ENCODE measurements at places on chromosomes 5 and 9.

DNA sequence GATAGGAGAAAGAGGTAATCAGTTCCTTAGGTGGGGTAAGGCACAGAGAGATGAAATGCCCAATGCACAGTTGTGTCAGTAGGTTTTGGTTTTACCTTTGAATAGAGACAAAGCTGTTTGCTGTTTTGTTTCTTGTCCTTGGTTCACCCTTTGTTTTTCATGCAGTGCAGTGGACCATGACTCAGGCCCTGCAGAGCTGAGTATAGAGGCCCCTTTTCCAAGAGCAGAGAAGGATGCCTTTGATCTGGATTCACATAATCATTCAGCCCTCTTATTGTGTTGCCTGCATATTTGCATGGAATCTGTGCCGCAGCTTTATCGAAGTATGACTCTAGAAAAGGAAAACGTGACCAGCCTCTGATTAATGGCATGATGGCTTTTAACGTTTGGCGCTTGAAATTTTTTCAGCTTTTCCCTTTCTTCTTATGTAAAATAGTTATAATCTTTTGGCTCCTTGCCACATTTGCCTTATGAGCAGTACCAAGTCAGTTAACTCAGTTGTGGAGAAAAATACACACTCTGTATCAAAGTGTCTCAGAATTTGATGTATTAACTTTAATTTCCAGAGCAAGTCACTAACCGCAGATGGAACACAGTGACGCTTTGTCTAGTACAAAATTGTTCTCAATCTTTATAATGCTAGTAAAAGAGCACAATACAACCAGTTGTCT is 197.6 kb downstream of the KDM4C start:
- peak; percentile 9 for DNase-seq

DNA sequence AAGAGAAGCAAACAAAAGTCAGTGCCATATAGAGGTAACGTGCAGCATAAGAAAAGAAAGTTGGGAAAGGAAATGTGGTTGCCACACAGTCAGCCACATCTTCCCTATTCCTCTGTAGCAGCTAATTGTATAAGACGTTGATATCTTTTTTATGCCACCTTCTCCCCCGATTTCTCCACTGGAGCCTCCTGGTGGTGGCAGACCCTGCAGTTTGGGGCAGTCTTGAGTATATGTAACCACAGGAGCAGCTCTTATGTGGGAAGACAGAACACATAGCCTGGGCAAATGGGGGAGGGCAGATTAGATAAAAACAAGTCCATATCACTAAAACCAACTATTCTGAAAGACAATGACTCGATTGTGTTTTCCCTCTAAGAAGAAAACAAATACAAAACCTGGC is 99.7 kb downstream of the PLCXD3 start:
- DNase-seq = no peak

DNA sequence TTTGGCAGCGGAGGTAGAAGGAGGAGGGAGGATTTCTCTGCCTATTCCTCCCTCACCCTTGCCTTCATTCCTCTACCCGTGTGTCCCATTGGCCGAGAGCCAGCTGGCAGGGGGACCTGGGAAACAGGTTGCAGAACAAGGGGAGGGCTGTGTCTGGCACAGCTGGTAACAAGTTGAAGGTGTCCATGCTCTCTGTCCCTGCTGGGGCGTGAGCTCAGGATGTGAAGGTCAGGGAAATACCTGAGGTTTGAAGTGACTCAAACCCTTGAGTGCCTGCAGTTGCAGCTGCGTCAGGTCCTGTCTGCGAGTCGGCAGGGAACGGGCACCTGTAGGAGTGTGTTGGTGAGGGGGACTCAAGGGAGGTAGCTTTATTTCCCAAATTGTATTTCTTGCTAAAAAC is 16.2 kb downstream of the MIGA2 start:
- DNase-seq = no peak

- no peak for DNase-seq
These were observed 24.6 kb upstream of the NANS start for GRCh38 chr9:98031935-98032334.

- DNase-seq = no peak
These were observed 32.3 kb downstream of the ATP6V0E1 start for GRCh38 chr5:173015598-173016455.

DNA sequence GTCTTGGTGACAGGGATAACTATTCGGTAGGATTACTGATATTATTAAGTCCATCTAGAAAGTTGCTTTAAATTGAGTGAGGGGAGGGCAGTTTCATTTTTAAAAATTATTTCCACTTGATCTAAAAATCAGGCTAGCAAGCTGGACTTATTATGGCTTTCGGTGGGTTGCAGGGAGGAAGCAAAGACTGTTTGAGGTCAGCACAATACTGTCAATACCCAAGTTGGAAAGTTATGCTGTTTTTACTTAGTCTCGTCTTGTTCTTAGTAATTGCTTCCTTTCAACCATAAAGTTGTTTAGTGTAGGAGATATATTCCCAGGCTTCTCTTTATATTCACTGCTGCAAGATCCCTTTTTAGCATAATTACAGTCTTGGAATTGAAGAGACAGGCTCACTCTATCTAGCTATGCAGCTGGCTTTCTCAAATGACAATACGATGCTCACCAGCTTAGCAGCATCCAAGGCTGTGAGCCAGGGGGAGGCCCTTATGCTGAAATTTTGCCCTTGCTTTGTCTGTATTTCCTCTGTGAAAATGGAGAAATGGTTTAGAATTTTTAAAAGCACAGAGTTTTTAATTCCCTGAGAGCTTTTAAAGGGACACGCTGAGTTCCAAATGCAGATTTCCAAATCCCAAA is 68.2 kb upstream of the APC start:
- DNase-seq = no peak

GRCh38 chr5:178768371-178769260 is 38.2 kb upstream of the ZNF354A start:
- no peak for DNase-seq

GRCh38 chr5:91028499-91028956 is 354.6 kb downstream of the ARRDC3 start:
- DNase-seq = no peak

- DNase-seq = no peak
These were observed 161.3 kb upstream of the IRX2 start for GRCh38 chr5:2912741-2913140.

DNA sequence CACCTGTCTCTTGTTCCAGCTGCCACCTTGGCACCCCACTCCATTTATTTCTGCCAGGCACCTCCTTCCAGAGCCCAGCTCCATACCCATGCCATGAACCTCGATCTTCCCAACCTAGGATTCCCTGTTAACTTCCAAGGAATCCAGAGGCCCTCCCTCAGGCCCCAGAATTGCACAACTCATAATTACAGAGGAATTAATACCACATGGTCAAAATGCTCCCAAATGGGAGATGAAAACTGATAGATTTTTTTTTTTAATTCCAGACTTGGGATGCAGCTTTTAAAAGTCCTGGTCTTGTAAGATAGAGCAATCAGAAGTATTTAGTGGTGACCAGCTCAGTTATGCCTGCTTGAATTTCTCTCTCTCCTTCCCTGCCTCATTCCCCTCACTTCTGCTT is 96.2 kb upstream of the CCDC112 start:
- no peak for DNase-seq

GRCh38 chr5:26884481-26884880 is 153.9 kb downstream of the CDH9 start:
- no peak for DNase-seq

DNA sequence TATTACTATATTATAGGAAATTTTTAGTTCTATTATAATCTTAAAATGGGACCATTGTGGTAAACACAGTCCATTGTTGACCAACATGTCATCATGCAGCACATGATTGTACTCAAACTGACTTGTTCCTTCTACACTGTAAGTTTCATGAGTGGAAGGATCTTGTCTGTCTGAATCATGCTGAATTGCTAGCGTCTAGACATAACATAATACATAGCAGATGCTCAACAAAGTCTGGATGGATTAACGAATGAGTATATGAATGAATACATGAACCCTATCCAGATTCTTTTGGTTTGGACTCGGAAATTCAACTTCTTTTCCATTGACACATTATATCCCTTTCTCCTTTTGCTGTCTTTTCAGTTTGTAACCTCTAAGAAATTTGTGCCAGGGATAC is 429.2 kb upstream of the SGCD start:
- DNase-seq = no peak

DNA sequence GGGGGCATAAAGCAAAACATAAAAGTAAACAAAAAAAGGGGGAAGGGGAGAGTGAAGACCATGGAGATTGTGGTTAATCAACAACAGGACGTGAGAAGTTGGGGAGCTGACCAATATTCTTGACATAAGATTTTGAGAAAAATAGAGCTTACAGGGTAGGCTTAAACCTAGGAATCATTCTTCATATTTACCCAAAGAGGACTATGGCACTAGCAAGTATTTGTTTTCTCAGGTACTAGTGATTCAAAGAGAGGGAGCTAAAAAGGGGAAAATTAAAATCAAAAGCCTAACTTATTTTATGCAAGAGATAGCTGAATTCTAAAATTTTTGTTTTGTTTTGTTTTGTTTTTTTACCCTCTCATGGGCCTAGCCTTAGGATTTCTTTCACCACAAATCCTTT is 427.5 kb downstream of the PIK3R1 start:
- no peak for DNase-seq

GRCh38 chr9:6052293-6052919 is 37.0 kb upstream of the RANBP6 start:
- DNase-seq = no peak

DNA sequence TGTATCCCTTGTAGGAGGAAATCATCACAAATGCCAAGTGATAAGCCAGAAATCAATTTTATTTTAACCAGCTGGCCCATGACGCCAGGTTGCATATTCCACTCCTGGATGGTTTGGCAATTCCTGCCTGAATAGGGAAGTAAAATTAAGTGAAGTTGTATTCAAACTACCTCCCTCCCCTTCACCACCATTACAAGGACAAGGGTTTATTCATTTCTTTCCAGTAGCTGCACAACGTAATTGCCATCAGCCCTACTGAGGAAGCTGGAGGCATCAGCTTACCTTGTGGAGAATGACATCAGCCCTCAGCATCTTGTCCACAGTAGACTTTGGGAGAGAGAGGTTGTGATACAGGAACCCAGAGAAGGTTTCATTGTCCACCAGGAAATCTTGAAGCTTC is 66.6 kb downstream of the ABCA1 start:
- no peak for DNase-seq

DNA sequence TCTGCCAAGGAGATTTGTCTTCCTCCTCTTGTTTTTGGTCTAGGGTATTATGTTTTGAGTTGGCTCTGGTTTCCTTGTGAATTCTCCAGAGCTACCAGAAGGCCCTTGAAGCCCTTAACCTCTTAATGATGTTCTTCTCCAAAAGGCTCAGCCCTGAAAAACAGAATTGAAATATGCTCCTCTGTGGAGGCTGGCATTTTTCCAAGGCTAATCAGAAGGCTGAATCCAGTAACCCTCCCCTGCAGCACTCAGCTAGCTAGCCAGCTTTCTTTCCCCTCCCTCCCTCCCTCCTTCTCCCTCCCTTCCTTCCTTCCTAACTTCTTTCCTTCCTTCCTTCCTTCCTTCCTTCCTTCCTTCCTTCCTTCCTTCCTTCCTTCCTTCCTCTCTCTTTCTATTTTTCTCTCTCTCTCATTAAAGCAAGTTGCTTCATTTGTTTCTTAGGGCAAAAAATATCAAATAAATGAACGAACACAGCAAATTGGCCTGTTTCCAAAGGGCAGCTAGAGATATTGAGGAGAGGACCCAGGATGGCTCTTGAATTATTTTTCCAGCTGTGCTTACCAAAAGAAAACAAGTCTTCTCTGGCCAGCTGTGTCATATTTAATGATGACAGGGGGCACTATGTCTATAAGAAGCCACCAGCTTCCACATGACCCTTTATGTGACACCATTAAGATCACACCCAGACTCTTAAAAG is 38.7 kb downstream of the JAKMIP2 start:
- DNase-seq = peak; percentile 98

- DNase-seq = no peak
These were observed 87.6 kb downstream of the ANKRD55 start for GRCh38 chr5:56145511-56145910.

- DNase-seq = no peak
These were observed 11.2 kb upstream of the GLDC start for GRCh38 chr9:6656614-6657300.

DNA sequence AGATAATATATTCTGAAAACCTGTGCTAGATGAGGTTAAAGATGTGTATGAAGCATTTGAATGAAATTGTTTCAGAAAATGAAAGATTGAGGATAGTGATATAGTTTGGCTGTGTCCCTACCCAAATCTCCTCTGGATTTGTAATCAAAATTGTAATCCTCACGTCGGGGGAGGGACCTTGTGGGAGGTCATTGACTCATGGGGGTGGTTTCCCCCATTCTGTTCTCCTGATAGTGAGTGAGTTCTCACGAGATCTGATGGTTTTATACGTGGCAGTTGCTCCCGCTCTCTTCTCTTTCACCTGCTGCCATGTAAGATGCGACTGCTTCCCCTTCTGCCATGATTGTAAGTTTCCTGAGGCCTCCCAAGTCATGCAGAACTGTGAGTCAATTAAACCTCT is 2.0 kb upstream of the TEX48 start:
- DNase-seq = no peak
